ENCODE measurements at places on chromosomes 13 and 19.

GRCh38 chr13:89541091-89542030, 1806.1 kb upstream of the MIR17HG start:
- no peak for DNase-seq

DNA sequence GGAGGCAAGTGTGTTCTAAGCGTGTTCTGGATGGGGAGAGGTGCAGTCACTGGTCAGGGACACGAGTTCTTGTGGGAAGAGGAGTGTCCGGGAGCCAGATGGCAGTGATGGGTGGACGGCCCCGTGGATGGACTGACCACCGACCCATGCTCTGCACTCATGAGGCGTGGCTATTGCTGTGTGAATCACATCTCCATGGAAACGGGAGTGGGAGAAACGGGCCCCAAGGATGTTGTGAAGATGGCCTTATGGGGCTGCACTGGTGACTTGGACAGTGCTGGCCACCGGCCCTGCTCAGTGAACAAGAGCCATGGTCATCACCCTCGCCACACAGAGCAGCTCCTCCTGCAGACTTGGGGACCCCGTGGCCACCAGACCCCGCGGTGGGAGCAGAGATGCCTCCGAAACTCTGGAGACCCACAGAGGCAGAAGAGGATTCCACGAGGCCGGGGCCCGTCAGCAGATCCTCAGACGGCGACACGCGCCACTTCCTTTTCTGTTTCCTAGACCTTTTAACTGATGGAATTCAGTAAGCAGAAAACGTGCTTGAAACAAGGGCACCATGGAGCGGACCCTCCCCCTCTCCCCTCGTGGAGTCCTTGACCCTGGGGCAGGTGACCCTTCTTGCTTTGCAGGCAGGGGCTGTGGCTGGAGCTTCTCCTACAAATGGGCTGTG, 47.5 kb downstream of the GAS6 start:
- no peak for DNase-seq

GRCh38 chr19:56252699-56253422, 19.7 kb upstream of the EDDM13 start:
- no peak for DNase-seq

- no peak for DNase-seq
Observed at GRCh38 chr19:55623561-55623960, 805 bp downstream of the ZNF784 start.

DNA sequence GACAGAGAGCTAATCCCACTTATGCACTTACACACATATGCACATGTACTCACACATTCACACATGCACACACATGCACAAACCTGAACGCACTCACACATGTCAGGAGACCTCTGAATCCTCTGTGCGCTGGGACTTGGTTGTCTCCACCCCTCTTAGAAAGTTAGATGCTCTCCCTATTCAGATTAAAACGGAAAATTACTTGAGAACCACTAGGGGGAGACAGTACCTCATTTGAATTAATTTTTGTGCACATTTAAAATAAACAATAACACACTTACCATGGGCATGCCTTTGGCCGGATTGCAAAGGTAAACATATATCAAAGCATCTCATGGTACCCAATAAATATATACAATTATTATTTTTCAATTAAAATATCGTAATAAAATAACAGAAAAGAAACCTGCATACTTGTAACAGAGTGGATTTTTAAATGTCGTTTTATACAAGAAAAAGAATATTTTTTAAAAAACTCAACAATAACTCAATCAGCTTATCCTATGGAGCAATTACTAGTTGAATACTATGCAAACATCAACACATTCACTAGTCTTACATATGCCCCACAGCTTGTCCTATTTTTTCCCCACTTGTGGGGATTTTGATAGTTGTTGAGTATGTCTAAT, 9.5 kb upstream of the LILRB4 start:
- no peak for DNase-seq

- no peak for DNase-seq
Observed at GRCh38 chr19:11273989-11274388, 11.7 kb upstream of the DOCK6 start.

DNA sequence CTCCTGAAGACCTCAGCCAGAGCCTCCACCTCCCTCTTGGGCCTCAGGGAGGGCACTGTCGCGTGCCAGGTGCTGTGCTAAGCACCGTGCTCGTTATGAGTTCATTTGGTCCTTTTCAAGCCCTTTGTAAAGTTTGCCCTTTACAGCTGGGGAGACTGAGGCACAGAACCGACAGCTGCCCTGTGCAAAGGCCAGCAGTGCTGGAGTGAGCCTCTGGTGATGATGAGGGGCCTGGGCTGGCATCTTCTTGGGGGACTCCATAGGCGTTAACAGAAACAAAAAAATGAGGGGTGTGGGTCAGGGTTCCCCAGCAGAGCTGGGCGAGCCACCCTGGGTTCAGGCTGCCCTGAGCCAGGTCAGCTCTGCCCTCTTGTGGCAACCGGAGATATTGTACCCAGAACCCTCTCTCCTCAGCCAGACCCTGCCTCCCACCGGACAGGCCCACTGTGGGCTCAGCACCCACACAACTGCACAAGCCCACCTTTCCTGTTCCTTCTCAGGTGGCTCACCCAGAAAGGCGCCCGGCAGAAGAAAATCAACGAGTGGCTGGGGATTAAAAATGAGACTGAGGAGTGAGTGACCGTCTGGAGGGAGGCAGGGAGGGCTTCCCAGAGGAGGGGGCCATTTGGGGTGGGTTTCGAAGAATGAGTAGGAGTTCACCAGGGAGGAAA, 5.5 kb upstream of the IFI30 start:
- DNase-seq = no peak

- no peak for DNase-seq
Observed at GRCh38 chr13:38990693-38991092, at the start of gene STOML3. TSS of gene STOML3 (minus strand) at chr13:38990831. CDS start at chr13:38990721, 110 bp downstream.

DNA sequence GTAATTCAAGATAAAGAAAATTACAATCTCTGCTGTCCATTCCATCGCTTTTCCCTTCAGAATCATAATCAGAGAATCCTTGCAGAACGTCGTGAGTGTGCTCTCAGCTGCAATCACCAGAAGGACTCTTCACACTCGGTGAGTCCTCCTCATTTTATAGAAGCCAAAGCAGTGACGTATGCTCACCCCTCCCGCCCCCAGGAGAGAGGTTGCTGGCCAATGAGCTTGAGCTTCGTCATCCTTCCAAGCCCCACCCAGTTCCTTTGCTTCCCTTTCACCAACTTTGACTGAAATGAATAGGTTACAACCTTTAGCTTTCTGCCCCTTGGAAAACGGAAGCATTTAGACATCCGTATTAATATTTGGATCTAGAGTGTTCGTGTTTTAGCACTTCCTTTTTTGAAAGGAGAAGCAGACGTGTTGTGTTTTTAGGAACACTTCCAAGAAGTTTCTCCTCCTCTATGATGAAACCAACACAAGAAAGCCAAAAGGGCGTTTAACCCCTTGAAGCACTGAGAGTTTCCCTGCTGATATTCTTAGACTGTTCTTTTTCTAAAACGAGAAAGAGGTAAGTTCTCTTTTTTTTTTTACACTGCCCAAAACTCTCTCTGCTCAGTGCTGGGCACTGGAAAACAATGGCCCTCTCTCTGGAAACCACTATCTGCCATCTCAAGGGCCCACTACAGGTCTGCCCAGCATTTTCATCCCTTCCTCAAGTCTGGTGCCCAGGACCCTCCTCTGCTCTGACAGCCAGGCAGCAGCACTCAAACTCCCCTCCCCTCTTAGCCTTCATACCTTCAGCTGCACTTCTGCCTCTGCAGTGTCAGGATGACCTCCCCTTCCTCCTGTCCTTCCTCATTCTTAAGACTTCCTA, 44.3 kb upstream of the CEACAM21 start:
- no peak for DNase-seq

DNA sequence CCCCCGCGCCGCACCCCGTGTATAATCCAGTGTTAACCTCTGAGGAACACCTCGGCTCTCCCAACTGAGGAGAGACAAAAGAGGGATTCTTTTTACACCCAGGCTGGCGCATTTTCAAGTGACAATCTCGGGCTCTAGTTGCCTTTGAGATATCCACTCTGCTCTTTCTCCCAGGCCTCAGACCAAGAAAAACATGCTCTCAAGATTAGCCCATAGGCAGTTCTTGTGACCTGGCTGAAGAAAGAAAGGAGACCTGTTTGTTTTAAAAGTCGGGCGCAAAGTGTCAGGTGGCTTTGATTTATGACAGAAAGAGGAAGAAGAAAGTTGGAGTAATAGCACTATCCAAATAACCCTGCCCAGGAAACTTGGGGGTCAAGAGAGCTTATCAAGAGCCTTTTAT, 27.3 kb downstream of the SHISA2 start:
- DNase-seq = no peak

- no peak for DNase-seq
Observed at GRCh38 chr19:456547-457110, 4.2 kb downstream of the SHC2 start.

DNA sequence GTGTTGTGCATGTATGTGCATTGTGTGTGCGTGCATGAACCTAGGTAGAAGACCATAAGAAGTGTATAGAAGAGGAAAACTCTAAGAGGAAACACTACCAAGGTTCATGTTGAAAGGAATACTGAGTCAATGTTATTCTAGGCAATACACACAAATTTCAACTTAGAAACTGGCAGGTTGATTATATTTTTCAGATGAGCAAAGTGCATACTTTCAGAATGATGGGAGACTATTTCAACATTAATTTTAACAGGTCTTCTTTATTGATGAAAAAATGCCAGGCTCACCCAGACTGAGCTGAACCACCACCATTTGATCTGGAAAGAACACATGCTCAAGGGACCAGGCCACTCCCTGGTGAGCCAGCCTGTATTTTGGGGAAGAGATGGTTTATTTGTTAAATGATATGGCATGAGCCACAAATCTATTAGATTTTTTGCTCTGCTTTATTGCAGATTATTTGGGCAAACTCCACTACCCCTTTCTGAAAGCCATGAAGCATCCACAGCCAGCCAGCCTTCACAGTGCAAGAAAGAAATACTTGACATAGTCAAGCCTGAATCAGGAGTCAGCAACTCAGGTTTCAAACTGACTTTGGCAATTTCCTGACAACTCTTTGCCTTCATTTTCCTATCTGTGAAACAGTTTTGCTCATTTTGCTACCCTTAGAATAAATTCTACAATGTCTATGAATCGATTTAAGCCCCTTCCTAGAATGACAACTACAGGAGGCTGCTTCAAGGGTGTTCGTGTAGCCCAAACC, 368.9 kb downstream of the COG6 start:
- DNase-seq = no peak

DNA sequence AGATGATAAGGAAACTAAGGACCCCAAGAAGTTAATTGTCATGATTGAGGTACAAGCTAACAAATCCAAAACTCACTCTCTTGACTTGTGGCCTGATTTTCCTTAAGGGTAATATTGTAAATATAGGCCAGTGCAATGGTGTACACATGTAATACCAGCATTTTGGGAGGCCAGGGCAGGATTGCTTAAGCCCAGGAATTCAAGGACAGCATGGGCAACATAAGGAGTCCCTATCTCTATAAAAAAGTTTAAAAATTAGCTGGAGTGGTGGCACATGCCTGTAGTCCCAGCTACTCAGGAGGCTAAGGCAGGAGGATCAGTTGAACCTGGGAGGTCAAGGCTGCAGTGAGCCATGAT, 28.7 kb upstream of the GARRE1 start:
- no peak for DNase-seq

GRCh38 chr19:57269515-57270250, 10.6 kb upstream of the ZNF460 start:
- DNase-seq = no peak

DNA sequence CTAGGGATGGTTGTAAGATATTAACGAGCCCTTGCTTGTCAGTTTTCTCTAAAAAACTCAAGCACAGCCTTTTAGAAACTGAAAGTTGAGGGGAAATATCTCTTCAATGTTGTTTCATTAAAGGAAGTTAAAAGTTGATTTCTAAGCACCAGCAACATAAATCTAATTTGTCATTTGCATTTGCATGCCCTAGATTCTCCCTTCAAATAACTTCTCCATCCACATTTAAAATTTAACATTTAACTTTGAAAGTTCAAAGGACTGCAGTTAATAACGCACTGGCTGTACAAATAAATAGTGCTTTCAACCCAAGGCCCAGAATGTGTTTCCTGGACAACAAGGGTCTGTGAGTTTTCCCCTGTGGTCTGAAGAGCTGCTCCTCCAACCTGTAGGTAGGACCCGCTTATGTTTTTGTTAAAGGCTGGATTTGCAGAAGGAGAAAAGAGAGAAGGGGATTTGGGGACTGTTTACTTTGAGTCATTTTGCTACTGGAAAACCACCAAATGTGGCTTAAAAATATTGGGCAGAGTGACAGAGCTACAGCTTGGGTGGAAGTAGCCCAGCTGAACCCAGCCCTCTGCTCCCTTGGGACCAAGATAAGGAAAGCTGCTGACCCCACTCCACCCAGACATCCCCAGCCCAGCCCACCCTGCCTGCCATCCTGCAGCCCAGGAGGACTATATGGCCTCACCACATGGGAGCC, 39.8 kb downstream of the TNFRSF19 start:
- no peak for DNase-seq

- no peak for DNase-seq
Observed at GRCh38 chr19:7789447-7789846, 26.4 kb downstream of the CLEC4M start.

- DNase-seq = no peak
Observed at GRCh38 chr13:75721307-75721706, 85.2 kb downstream of the LMO7 start.
